ENCODE measurements at places on chromosomes 7 and 10.

DNA sequence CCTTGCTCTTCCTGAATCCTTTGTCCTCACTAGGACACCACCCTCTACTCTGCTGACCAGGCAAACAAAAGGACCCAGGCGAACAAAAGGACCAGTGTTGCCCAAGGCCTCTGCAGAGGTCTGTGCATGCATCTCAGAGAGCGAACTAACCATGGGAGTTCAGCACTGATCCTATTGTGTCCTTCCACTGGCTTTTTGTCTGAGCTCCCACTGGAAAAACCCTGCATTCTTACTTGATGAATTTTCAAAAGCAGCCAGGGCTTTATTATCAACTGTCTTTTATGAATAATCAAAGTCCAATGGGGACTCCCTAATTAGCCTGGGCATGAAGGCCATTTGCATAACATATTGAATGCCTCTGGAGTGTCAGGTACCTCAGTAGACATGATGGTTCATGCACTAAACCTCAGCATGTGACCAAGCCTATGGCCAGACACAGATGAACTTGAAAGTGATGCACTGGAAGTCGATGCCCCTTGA lies 140.6 kb downstream of the KCNMA1 start:
- no peak for DNase-seq

GRCh38 chr7:150715293-150715692 lies 1.1 kb upstream of the GIMAP1 start:
- no peak for DNase-seq

GRCh38 chr10:126423732-126424491 lies 35.6 kb upstream of the ADAM12 start:
- DNase-seq = no peak

- no peak for DNase-seq
These were observed 26.6 kb downstream of the INSIG1 start for GRCh38 chr7:155324012-155324917.

DNA sequence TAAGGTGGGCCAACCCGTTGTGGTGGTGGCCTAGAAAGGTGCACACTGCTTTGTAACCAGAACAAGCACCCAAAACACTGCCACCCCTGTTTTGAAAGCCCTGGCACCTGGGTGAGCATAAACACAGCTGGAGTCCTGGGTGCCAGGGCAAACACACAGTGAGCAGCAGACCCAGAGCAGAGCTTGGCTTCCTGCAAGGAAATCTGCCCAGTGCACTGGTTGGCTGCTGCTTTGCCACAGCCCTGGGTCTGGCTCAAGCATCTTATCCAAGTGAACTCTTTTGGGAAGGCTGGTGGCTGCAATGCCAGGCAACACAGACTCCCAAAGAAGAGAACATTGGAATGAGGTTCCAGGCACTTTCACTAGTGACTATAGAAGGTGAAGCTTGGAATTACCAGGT lies 145.5 kb upstream of the PDE1C start:
- DNase-seq = no peak

GRCh38 chr7:156519070-156519469 lies 121.5 kb upstream of the RNF32 start:
- no peak for DNase-seq

GRCh38 chr10:74873803-74874454 lies 47.5 kb downstream of the KAT6B start:
- DNase-seq = no peak
